ENCODE measurements at places on chromosomes 4 and X. TPM values are rescaled to one million over a fixed set of nuclear protein-coding genes. Genes with fewer than 3 reads are reported as not detected.

The RGN gene
- polyA plus RNA-seq = not detected

The TGIF2LX gene
- polyA plus RNA-seq = not detected

The PCDH7 gene
- 12.6 TPM for polyA plus RNA-seq

The JAKMIP1 gene
- polyA plus RNA-seq = 19.5 TPM

The DLG3 gene
- 66.5 TPM for polyA plus RNA-seq

The YY2 gene
- polyA plus RNA-seq = 2.4 TPM

The NPFFR2 gene
- not detected for polyA plus RNA-seq

The MAD2L1 gene
- 7.3 TPM for polyA plus RNA-seq

The RBMXL3 gene
- not detected for polyA plus RNA-seq

The UGT2B17 gene
- not detected for polyA plus RNA-seq

The ASMT gene
- 1.8 TPM for polyA plus RNA-seq

The GUCY1B1 gene
- 13.6 TPM for polyA plus RNA-seq

The RPL34 gene
- 2,458 TPM for polyA plus RNA-seq

The IGBP1 gene
- 94.1 TPM for polyA plus RNA-seq

The COX7B2 gene
- polyA plus RNA-seq = not detected

The LRIT3 gene
- polyA plus RNA-seq = 0.78 TPM

The TMEM128 gene
- polyA plus RNA-seq = 93.6 TPM

The UNC5C gene
- polyA plus RNA-seq = 0.56 TPM

The LRAT gene
- 0.19 TPM for polyA plus RNA-seq

The SRPX gene
- polyA plus RNA-seq = 0.52 TPM

The ITGB1BP2 gene
- polyA plus RNA-seq = 5.4 TPM

The MTMR8 gene
- 2.1 TPM for polyA plus RNA-seq

The CISD2 gene
- polyA plus RNA-seq = 89.4 TPM

The NMU gene
- polyA plus RNA-seq = 55.7 TPM

The IBSP gene
- not detected for polyA plus RNA-seq

The TMSB15B gene
- polyA plus RNA-seq = 133 TPM

The HSFX2 gene
- polyA plus RNA-seq = 1.3 TPM

The CXCL1 gene
- not detected for polyA plus RNA-seq

The NEXMIF gene
- 12.6 TPM for polyA plus RNA-seq

The SSX1 gene
- not detected for polyA plus RNA-seq

The TMSB15C gene
- polyA plus RNA-seq = 38.0 TPM

The GPRASP2 gene
- polyA plus RNA-seq = 96.4 TPM

The TTC29 gene
- not detected for polyA plus RNA-seq

The EGF gene
- polyA plus RNA-seq = not detected

The SHROOM2 gene
- 9.2 TPM for polyA plus RNA-seq

The GATA1 gene
- not detected for polyA plus RNA-seq

The CYTL1 gene
- not detected for polyA plus RNA-seq

The EDA gene
- 1.3 TPM for polyA plus RNA-seq

The ABCE1 gene
- 90.6 TPM for polyA plus RNA-seq

The IL2 gene
- polyA plus RNA-seq = not detected

The GPR78 gene
- polyA plus RNA-seq = not detected

The N4BP2 gene
- polyA plus RNA-seq = 28.1 TPM

The FAM90A26 gene
- not detected for polyA plus RNA-seq

The ABCD1 gene
- 3.2 TPM for polyA plus RNA-seq

The GLA gene
- polyA plus RNA-seq = 39.0 TPM

The CNKSR2 gene
- 31.1 TPM for polyA plus RNA-seq

The GAGE12F gene
- polyA plus RNA-seq = not detected

The SPANXA2 gene
- polyA plus RNA-seq = not detected

The NAAA gene
- polyA plus RNA-seq = 7.3 TPM

The AMOT gene
- 6.3 TPM for polyA plus RNA-seq

The GUCY1A1 gene
- polyA plus RNA-seq = 15.5 TPM

The GLRA3 gene
- 0.76 TPM for polyA plus RNA-seq
